ENCODE measurements at places on chromosomes 3 and 15.

GRCh38 chr15:60591496-60592370 lies 112.8 kb upstream of the ICE2 start:
- DNase-seq = peak; percentile 74

DNA sequence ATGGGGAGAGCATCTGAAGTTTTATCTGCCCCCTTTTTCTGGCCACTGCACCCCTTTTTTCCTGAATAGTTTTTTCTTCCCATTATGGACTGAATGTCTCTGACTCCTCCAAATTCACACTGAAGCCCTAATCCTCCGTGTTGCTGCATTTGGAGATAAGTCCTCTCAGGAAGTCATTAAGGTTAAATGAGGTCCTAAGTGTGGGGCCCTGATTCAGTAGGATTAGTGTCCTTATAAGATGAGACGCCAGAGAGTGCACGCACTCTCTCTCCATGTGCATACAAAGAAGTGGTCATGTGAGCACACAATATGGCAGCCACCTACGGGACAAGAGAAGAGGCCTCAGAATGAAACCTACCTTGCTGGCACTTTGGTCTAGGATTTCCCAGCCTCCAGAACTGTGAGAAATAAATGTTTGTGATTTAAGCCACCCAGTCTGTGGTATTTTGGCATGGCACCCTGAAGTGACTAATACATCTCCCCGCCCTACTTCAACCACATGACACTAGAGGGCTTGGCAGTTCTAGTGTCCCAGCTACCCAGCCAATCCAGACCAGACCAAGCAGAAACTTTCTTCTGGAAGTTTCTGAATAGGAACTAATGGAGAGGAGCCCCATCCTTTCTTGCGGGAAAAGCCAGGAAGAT lies 191.3 kb downstream of the PDE8A start:
- no peak for DNase-seq

DNA sequence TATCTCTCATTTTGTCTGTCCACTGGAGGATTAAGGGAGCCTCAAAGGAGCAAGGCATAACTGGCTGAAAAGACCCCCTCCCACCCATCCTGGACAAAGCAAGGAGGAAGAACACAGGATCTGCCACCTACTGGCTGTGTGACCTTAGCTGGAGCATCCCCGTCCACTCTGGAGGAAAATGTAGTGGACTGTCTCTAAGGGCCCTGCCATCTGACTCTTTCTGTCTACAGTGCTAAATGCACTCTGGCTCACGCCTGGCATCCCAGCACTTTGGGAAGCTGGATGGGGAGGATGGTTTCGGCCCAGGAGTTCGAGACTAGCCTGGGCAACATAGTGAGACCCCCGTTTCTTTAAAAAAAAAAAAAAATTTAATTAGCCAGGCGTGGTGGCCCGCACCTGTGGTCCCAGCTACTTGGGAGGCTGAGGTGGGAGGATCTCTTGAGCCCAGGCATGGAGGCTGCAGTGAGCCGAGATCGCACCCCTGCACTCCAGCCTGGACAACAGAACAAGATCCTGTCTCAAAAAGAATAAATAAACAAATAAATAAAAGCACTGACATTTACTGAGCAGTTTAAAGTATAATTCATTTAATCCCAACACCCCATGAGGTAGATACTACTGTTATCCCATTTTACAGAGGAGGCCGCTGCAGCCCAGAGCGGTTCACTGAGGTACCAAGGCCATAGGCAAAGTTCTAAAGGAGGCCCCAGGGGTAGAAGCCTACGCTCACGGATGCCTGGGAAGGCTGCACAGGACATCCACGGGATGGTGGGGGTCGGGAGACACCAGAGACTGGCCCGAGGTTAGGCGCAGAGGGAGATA lies 1.1 kb downstream of the TBC1D2B start:
- DNase-seq = peak; percentile 51

- no peak for DNase-seq
Observed at GRCh38 chr15:71116942-71117341, 1.7 kb downstream of the THSD4 start.

DNA sequence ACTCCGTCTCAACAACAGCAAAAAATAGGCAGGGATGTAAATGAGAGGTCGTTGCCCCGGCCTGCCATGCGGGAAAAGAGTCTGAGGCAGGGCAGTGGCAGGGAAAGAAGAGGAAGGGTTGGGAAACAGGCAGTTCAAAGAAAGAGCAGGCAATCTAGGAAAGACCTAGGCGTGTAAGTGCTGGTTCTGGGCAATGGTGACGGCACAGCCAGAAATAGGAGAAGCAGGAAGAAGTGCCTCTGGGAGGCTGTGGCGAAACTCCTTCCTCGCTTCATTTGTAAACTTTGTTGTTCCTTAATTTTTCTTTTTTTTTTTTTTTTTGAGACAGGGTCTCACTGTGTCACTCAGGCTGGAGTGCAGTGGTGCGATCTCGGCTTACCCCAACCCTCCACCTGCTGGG lies 4.3 kb downstream of the SLC51A start:
- no peak for DNase-seq

GRCh38 chr3:9864200-9864927 lies 15.7 kb downstream of the CIDEC start:
- no peak for DNase-seq

DNA sequence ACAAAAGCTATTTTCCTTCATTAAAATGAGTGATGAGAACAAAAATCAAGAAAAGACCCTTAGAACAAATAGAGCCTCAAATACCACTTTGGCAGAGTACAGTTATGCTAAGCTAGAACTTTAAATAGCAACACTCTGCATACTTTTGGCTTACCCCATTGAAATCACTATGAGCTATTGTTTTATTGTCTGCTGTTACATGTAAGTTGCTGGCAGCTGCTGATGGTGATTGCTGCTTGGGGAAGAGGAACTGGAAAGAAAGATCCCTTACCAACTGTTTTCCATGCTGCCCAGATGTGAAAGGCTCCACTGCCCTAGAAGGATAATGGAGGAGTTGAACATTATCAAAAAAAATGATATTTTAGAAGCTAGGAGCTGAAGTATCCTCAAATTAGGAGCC lies 135.4 kb downstream of the SYNPR start:
- no peak for DNase-seq

DNA sequence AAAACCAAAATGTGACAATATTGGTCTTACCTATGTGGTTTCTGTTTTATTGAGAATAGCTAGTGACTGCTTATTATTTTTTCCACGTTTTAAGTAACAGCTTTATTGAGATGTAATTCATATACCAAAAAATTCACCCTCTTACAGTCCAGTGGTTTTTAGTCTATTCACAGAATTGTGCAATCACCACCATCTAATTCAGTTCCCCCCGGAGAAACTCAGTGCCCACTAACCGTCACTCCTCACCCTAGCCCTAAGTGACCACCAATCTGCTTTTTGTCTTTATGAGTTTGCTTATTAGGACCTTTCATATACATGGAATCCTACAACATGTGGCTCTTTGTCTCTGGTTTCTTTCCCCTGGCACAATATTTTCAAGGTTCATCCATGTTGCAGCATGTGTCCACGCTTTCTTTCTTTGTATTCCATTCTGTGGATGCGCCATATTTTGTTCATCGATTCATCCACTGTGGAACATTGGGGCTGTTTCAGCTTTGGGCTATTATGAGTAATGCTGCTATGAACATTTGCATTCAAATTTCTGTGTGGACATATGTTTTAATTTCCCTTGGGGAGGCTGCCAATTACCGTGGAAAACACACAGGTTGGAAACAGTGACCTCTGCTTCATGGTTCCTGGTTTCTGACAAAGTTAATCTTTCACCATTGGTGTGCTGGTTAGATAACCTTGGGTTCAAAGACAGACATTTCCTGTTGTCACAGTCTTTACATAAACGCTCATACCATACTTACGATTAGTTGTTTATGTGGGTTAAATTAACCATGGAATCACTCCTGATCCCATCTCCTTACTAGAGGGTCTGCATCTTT lies 3.2 kb upstream of the BCL2L10 start:
- no peak for DNase-seq

DNA sequence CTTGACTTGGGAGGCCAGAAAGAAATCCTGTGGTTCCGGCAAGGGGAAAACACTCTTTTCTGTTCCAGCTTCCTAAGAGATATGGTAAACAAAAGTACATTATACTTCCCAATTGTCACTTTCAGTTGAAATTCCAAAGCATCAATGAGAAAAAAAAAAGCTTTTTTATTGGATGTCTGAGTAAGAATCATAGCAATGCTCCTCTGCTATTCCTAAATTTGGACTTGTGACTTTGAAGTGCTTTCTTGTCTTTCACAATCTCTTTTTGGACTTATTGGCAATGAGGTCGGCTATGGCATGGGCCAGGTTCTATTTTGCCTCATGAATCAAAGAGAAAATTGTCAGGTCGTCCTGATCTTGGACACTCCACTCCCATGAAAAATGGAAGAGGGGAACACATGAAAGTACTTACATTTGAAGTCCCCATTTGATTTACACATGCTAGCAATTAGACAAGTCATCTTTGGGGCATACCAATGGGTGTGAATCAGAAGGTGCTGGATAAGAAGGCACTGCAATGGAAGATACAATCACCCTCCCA lies 170.5 kb downstream of the GREM1 start:
- DNase-seq = no peak
